ENCODE measurements at places on chromosomes 2 and 18.

DNA sequence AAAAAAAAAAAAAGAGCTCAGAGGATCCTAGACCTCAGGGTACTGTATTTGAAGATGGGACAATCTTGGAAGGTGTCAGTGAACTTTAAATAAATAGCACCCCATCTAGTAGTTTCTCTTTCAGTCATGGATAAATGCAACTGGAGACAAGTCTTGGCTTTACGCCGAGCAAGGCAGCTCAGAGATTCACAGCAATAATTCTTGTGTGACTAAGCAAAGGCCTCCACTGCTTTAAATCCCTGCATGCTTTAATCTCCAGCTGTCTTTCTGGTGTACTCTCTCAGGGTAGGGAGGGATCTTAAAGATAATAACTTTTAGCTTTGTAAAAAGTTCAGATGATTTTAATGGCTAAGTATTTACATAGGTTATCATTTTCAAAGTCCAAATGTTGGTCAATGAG lies 36.3 kb downstream of the NRXN1 start:
- DNase-seq = no peak

- DNase-seq = no peak
Observed at GRCh38 chr18:22831441-22831904, 101.7 kb upstream of the RBBP8 start.

- DNase-seq = no peak
Observed at GRCh38 chr2:42558827-42559226, 9.6 kb upstream of the MTA3 start.

GRCh38 chr2:104936527-104936926 lies 82.6 kb downstream of the POU3F3 start:
- DNase-seq = no peak

DNA sequence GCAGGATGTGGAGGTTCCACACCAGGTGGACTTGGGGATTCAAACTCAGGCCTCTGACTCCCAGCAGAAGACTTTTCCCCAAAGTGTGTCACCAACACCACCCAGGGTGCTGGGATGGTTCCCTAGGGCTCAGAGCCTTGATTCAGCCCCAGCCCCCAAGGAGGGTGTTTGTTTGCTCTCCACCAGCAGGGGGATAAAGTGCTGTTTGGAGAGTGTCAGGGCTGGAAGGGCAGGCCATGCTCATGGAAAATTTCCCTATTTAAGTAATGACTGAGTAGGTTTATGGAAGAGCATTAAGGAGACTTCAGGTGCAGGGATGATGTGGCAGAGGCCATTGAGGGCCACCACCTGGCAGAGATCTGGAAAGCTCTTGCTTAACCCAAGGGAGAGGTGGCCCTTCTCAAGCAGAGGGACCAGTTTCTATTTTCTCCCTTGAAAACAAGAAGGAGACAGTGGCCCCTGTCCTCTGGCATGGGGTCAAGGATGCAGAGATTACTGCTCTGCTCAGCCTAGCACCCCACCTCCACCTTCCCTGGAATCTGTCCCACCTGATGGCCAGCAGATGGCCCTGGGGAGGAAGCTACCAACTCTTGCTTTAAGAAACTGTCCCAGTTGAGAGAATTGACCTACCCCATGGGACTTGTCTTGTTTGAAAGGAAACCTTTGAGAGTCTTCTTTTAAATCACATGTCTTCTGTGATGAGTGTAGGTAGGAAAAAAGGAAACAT lies 122.1 kb downstream of the ACOXL start:
- DNase-seq = no peak

DNA sequence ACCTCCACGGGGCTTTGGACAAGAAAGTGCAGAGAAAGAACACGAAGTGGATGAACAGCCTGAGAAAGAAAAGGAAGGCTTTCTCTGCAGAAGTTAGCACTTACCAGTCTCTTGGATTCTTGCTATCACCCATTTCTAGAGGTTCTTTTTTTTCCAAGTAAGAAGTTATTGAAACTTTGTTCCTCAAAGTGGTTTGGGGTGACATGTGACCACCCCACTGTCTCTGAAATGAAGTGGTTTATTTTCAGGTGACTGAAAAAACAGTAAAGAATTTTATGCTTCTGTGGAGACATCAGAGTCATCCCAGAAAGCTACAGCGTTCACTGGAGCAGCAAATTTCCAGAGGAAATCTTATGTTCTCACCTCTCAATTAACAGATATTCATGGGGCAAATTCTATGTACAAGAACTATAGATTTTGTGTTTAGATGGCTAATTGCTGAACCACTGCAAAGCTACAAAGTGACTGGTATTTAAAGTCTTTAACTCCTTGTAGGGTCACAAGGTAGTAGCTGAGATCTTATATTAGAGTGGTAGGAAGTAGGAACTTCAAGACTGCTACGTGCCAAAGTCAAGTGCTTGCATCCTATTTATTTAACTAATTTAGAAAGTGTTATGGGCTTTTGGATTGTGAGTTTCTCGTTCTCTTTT lies 267.5 kb downstream of the TGIF1 start:
- no peak for DNase-seq

DNA sequence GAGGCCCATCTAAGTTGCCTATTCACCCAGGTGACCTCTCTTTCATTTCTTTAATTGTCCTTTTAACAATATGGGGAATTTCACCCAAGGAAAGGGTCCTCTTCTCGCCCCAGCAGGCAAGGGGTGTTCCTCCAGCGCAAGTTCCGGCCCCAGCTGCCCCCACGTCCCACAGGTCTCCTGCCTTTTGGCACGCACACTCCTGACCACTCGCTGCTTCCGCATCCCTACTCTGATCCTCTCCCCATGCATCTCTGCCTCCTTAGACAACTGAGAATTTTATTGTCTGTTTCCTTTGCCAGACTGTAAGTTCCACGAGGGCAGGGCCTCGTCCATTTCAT lies 684 bp upstream of the ARPC2 start:
- DNase-seq = no peak

GRCh38 chr2:239546541-239546940 lies 145.7 kb upstream of the HDAC4 start:
- DNase-seq = no peak
